ENCODE measurements at places on chromosomes 6 and 20.

GRCh38 chr20:48278961-48279481 is 493.7 kb upstream of the SULF2 start:
- no peak for DNase-seq

DNA sequence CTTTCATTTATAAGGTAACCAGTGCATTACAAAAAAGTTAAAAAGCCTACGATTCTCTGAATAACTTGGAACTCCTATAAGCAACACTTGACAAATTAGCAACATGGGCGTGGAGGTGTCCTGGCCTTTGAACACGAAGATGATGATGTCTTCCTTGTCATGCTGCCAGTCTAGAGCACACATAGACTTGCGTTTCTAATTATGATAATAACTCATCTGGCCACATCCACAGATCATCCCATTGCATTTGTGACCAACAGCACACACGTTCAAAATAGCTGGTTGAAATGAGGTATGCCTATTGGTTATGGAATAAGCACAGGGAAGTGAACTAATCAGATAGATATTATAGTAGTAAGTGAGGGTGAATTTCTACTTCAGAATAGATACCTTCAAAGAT is 608.9 kb downstream of the PRKN start:
- no peak for DNase-seq

DNA sequence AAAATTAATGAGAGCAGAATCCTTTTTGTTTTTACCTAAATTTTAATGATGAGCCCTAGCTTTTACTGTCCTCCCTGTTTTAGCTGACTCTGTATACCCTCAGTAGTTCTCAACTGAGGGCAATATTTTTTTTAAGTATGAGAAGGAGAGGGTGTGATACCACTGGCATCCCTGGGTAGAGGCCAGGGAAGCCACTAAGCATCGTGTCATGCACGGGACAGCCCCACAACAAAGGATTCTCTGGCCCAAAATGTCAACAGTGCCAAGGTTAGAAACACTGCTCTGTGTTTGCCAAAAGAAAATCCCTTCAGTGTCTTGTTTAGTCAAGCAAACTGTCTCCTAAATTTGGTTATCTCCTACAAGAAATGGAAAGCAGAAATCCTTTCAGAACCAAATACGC is 210.4 kb downstream of the KCNQ5 start:
- DNase-seq = no peak

- no peak for DNase-seq
These were observed 71.4 kb downstream of the PLCB4 start for GRCh38 chr20:9140162-9140760.

DNA sequence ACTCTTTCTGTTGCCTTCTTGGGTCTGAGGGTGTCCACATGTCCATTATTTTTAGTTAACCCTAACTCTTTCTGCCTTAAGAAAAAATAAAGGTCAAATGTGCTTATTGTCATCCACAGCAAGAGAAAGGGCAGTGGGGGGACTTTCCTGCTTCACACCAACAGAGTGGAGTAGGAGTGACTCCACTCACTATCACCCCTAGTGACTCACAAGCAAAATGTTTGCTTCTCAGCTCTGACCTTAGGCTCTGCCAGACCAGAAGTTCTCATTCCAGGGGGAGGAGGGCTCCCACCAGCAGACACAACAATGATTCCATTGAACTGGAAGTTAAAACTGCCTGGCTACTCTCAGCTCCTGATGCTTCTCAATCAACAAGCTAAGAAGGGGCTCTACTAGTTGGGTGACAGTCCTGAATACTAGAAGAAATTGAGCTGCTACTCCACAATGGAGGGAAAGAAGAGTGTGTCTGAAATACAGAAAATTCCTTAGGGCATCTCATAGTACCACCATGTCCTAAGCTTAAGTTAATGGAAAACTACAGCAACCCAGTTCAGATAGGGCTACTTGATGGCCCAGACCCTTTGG is 83.9 kb upstream of the AFDN start:
- DNase-seq = no peak

GRCh38 chr20:33604991-33605370 is 57.1 kb upstream of the C20orf144 start:
- no peak for DNase-seq

DNA sequence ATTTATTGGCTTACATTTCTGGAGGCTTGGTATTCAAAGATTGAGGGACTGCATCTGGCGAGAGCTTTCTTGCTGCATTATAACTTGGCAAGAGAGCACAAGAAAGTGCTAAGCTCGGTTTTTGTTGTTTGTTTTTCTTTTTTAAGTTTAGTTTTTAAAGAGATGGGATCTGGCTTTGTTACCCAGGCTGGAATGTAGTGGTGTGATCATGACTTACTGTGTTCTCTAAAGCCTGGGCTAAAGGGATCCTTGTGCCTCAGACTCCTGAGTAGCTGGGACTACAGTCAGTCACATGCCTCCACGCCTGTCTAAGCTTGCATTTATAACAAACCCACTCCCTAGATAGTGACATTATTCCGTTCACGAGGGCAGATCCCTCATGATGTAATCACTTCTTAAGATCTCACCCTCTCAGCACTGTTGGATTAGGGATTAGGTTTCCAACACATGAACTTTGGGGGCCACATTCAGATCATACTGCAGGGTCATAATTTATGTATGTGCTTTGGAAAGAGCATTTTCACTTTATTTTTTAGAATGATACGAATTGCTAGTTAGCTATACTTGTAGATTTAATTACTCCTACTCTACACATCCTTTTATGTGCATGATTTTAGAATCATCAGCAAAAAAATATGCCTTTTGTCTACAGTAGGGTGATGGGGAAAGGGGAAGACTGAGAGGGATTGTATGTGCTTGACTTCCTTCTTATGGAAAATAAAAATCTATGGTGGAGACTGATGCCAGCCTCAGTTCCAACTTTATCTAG is 167.8 kb downstream of the JARID2 start:
- DNase-seq = no peak

- DNase-seq = no peak
These were observed 167.8 kb downstream of the LRFN2 start for GRCh38 chr6:40419377-40419776.

- DNase-seq = no peak
These were observed 280.2 kb upstream of the FOXQ1 start for GRCh38 chr6:1031720-1032119.

- DNase-seq = no peak
These were observed 147.0 kb upstream of the STXBP5 start for GRCh38 chr6:147057188-147057587.

DNA sequence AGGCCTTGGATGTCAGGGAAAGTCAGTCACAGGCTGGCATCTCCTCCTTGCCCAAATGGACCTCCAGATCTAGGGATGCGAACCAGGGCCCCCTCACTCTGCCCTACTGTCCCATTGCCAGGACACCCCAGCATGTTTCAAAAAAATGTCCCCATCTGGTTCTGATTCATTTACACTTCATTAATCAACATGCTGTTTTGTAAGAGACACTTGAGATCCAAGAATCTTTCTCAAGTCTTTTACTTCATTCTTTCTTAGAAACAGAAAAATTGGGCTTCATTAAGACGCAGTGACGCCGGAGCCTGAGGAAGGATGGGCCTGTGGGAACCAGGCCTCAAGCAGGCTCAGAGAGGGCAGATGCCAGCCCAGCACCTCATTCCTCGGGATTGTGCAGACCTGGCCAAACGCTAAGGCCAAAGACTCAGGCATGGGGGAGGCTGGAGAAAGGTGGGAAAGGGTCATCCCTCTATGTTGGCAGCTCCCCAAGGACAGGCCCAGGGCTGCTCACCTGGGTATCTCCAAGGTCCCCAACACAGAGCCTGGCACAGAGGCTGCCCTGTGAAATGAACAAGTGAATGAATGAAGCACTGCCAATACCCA is 3.8 kb downstream of the RSPO4 start:
- DNase-seq = no peak

DNA sequence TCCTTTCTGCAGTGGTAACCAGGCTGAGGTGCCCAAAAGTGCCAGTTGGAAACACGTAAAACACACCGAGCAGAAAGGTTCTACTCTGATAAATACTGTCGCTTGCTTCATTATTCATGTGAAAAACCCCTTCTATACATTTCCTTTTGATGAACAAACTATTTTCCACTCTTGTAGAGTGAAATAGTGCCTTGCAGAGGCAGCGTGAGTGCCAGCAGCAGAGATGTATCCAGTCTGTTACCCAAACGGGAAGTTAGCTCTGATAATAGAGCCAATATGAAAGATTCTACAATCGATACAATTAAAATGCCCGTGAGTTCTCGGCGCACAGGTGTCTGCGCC is 1.5 kb downstream of the ZBTB46 start:
- DNase-seq = no peak

- DNase-seq = no peak
These were observed 4.3 kb upstream of the SGK1 start for GRCh38 chr6:134322216-134322615.

DNA sequence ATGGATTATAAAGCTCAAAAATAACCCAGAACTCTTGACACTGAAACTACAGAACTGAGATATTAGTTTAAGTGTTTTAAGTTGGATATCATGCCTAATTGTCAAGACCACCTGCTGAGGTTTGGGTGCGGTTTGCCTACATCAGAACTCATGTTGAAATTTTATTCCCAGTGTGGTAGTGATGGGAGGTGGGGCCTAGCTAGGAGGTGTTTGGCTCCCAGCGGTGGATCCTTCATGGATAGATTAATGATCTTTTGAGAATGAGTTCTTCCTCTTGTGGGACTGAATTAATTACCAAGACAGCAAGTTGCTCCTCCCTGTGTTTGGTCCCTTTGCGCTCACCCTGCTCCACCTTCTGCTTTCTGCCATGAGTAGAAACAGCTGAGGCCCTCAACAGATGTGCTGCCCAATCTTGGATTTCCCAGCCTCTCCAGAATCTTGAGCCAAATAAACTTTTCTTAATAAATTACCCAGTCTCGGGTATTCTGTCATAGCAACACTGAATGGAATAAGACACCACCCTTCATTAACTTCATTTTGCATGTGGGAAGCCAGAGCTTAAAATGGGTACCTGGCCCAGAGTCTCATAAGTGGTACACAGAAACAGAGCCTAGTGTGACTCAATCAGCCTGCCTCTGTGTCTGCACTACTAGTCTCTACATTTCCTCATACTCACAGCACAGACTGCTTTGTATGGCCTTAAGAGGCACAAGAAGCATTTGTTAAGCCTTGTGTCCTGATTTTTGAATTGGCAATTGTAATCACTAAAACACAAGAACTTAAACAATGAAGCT is 158.4 kb downstream of the IBTK start:
- no peak for DNase-seq

DNA sequence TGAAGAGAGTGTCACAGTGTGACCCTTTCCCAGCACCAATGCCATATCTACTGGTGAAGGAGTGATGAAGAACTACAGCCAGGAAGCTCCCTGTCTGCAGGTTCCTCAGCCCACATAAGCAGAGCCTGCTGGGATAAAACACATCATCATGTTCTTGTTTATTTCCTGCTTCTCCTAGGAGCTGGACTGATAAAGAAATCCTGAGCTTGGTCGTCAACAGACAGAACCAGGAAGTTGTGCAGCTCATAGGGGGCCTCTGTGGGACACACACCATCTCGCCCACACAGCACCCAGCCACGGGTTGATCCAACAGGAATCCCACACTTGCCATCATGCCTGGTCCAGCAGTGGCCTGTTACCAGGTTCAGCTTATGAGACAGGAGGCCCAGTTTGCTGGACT is 2.8 kb upstream of the CSTL1 start:
- peak; percentile 42 for DNase-seq

- no peak for DNase-seq
These were observed 300.3 kb downstream of the NRN1 start for GRCh38 chr6:5706124-5707033.

GRCh38 chr6:10633216-10633615 is 61.2 kb downstream of the C6orf52 start:
- DNase-seq = peak; percentile 25

DNA sequence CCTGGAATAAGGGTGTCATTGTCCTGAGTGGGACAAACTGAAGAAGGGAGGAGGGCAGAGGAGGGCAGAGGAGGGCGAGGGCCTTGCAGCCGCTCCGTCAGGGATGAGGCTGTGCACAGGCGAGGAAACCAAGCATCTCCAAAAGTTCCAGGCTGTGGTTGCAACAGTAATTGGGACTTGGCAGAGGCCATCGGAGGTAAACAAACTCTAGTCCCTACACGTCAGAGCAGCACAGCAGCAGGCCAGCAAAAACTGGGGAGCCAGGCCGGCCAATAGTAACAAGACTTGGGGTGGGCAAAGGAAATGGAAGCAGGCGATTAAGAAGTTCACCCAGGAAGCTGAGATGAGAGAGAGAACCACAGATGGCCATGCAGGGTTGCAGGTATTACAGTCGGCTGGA is 142.8 kb downstream of the SMOC2 start:
- no peak for DNase-seq

GRCh38 chr6:37319856-37320480 is 33.8 kb upstream of the RNF8 start:
- DNase-seq = no peak

- no peak for DNase-seq
These were observed 235.8 kb downstream of the GMPR start for GRCh38 chr6:16473908-16474771.

DNA sequence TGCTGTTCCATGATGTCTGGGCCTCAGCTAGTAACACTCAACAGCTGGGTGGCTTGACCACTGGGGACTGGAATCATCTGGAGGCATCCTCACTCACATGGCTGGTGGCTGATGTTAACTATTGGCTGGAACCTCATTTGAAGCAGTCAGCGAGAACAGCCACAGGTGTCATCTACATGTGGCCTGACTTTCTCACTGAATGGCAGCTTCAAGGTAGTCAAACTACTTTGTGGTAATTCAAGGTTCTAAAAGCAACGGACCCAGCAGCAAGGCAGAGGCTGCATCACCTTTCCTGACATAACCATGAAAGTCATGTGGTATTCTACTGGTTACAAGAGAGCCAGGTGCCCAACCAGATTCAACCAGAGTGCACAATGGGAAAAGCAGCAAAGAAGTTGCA is 115.9 kb upstream of the DST start:
- DNase-seq = no peak

GRCh38 chr6:66948106-66948505 is 1241.1 kb upstream of the EYS start:
- DNase-seq = no peak

- peak; percentile 94 for DNase-seq
These were observed 1.6 kb downstream of the DSP start for GRCh38 chr6:7542874-7543624.

DNA sequence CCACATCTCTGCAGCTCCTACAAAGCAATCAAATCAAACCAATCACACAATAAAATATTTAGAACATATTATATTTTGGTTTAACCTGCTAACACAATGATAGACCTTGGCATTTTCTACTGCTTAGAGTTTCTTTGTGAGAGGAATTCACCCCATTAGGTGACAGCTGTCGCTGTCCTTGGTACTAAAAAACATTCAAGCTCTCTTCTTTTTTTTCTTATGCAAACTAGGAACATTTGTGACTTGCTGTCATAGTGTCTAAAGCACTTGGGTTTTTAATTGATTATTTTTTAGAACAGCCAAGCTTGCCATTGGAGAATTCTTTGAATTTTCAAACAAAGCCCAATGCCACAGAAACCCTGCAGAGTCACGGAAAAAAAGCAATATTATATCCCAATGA is 46.4 kb downstream of the CNR1 start:
- DNase-seq = peak; percentile 52

GRCh38 chr20:7939663-7940062 is 595 bp downstream of the HAO1 start:
- no peak for DNase-seq

GRCh38 chr20:63739130-63740069 is at the start of gene SLC2A4RG:
Gene SLC2A4RG (plus strand): TSS chr20:63739776. CDS start chr20:63739913, 137 bp downstream.
- DNase-seq = peak; percentile 96

Data from hepatocyte (in vitro differentiated cells).